Bladder microvascular endothelial cell (primary cell): ENCODE measurements at places on chromosomes 4 and X. TPM values are rescaled to one million over a fixed set of nuclear protein-coding genes. Genes with fewer than 3 reads are reported as not detected.

The STK32B gene
- total RNA-seq = 22.8 and 29.6 TPM in 2 replicates

The DKK2 gene
- 0.13 TPM in 1 of 2 replicates, not detected in the other for total RNA-seq

The RNF128 gene
- total RNA-seq = 0.06 and 0.32 TPM in 2 replicates

The LINC00632 gene
- total RNA-seq = 0.49 and 0.57 TPM in 2 replicates

The OTC gene
- 0.69 TPM in 1 of 2 replicates, not detected in the other for total RNA-seq

The LRIT3 gene
- 0.06 TPM in 1 of 2 replicates, not detected in the other for total RNA-seq
